ENCODE measurements at places on chromosomes 12 and 14.

- no peak for DNase-seq
These were observed 33.9 kb upstream of the NAV3 start for GRCh38 chr12:77796775-77797174.

- no peak for DNase-seq
These were observed 128.2 kb downstream of the TMEM117 start for GRCh38 chr12:43964033-43964432.

- DNase-seq: no peak
These were observed 20.5 kb downstream of the SARNP start for GRCh38 chr12:55797068-55797467.

DNA sequence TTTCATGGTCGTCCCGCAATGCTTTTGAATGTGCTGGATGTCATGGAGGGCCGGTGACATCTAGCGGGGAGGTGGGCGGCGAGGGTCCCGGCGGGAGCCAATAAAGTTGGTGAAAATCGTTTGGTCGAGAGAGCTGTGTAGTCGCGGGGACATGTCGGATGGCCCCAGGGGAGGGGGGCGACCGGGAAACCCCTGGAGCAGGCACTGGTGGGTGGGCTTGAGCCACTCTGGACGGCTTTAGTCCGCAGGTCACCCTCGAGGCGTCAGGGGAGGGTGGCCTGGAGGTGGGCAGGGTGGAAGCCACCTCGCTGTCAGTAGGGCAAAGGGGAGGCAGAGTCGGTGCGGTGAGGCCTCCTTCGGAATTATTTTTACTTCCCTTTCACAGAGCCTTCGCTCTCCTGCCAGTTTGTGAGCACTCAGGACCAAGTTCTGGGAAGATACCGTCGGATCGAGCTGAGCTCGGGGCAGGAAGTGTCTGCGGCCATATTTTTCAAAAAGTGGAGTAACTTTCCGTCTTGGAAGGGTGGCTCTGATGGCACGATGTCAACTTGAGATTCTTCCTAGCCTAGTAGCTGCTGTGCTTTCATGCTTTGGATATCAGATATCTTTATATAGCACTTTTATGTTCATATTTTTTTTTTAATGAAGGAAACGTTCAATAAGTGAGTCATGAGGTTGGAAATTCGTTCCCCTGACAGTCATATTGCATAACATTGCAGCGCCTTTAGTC is 28.2 kb downstream of the WBP11 start:
- peak; percentile 11 for DNase-seq

Measured in stimulated activated CD4-positive, alpha-beta T cell treated with anti-CD3 and anti-CD28 coated beads, Interleukin-1b, Interleukin-23, amount 100 ng/mL, for 4 hours (primary cell).